ENCODE measurements at places on chromosomes 2 and 18.

DNA sequence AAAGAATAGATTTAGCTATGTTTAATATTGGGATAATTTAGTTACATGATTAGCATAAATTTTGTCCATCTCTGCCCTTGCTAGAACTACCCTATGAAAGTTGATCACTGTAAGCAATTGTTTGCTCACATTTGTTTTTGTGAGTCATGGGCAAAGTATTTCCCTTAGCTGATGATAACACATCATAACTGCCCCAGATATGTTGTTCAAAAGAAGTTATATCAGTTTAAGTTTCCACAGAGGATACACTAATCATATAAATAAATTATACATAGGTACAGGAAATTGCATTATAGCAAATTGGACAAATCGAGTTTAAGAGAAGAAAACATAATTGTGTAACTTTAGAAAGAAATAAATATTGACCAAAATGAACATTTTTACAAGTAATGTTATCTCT, 223.2 kb upstream of the PIK3C3 start:
- DNase-seq = no peak

- no peak for DNase-seq
These were observed 57.0 kb downstream of the CD28 start for GRCh38 chr2:203763241-203763937.

DNA sequence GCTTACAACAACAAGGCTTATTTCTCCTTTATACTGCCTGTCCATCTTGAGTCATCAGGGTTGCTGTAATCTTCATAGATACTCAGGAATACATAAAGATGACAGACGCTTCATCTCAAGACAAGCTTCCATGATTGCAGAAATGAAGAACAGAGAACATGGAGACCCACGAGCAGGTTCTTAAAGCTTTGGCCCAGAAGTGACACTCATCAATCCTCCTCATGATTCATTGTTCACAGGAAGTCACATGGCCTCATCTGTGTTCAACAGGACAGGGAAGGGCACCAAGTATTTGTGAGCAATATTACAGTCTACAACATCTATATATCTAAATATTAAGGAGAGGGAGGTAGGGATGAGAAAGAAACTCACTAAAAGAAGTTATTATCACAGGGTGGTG, 36.5 kb upstream of the PGAP1 start:
- no peak for DNase-seq

- no peak for DNase-seq
These were observed 59.1 kb upstream of the NABP1 start for GRCh38 chr2:191618786-191619185.

DNA sequence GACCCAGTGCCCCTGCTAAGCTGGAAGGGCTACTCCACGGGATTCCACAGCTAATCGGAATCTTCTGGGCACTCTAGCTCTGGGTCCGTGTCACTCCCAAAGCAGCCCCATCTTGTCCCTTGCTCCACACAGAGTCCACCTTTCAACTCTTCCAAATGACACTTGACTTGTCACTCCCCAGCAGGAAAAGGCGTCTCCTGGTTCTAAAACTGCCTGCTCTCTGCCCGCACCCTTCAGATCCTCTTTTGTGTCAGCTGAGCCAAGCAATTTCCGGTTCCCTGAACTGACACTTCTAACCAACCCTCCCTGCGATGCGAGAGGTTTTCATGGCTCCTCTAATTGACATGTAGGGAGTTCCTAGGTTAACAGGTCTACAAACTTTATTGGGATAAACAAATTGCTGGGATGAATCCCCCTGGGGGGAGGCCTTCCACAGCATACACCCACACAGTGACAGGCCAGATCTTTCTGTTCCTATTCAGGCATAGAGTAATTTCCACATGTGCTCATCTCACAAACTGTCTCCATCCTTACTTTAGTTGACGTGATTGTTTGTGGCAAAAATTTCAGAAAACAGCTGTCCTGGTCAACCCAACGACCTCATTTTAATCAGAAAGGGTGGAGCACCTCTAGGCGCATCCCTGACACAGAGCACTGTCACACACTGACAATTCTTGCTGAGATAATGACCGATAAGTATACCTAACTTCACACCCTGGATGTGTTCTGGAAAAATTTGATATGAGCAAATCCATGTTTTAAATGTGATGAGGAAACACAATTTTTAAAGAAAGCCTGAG, 104.9 kb downstream of the RBMS1 start:
- DNase-seq = peak; percentile 64

- no peak for DNase-seq
These were observed 4.0 kb upstream of the LCLAT1 start for GRCh38 chr2:30443081-30443480.

All from DND-41 (cell line).